B cell (primary cell): ENCODE measurements at places on chromosomes 1 and 21. TPM values are rescaled to one million over a fixed set of nuclear protein-coding genes. Genes with fewer than 3 reads are reported as not detected.

DNA sequence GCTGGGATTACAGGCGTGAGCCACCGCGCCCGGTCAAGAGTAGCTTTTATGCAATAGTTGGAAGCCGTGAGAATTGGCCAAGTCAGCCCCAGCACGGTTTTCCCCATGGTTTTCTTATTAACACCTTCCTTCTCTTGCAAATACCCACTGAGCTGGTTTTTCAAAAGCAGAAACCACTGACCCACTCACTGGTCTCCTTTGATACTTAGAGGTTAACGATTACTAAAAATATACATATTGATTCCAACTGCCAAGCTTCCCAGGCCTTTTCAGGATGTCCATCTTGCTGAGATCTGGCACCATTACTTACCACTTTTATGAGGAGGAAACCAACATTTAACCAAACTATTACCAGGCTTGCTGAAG is 25.9 kb upstream of the TARDBP start:
- H3K36me3 ChIP-seq, result no peaks in the 10 kb centered on the region
- H3K27ac ChIP-seq, result no peak overlapping the region
- H3K27me3 ChIP-seq, result no peaks in the 10 kb centered on the region
- peaks cover 3% of the 10 kb centered on the region for H3K4me1 ChIP-seq

GRCh38 chr1:169696273-169697100 is 14.9 kb downstream of the SELL start:
- peaks cover 71% of the 10 kb centered on the region for H3K36me3 ChIP-seq
- peaks cover 99% of the 10 kb centered on the region for H3K4me1 ChIP-seq

- H3K4me3 ChIP-seq, result no peak overlapping the region
- peaks cover 40% of the 10 kb centered on the region for H3K36me3 ChIP-seq
- DNase-seq, result no peak
- H3K27me3 ChIP-seq, result no peaks in the 10 kb centered on the region
Measured at GRCh38 chr1:27789540-27790041, 16.6 kb downstream of the STX12 start.

Gene SPRR3
- not detected in 2 replicates for total RNA-seq

DNA sequence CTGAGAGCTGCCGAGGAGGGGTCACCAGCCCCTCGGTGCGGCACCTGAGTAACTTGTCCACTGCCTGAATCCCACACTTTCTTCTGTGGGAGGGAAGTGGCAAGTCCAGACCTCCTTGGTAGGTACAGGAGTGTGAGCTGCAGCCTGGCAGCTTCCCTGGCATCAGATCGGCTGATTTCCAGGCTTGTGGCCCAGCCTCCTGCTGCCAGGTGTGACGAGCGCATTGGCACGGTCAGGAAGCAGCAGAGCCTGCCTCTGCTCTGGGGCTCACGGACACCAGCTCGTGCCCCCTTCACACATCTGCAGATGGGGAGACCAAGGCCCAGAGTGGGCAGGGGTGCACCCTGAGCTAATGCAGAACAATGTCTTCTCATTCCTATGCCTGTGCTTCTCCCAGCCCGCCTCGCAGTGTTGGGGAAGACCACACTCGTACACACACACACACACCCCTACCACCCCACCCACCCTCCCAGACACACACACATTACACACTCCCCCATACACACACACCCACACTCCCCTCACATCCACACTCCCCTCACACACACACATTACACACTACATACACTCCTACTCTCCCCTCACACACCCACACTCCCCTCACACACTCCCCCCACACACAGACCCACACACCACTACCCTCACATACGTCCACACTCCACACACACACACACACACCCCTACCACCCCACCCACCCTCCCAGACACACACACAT is 33.1 kb upstream of the SELENON start:
- peaks cover 18% of the 10 kb centered on the region for H3K4me1 ChIP-seq
- no peak overlapping the region for H3K27ac ChIP-seq
- H3K4me3 ChIP-seq, result no peak overlapping the region
- no peak for DNase-seq

DNA sequence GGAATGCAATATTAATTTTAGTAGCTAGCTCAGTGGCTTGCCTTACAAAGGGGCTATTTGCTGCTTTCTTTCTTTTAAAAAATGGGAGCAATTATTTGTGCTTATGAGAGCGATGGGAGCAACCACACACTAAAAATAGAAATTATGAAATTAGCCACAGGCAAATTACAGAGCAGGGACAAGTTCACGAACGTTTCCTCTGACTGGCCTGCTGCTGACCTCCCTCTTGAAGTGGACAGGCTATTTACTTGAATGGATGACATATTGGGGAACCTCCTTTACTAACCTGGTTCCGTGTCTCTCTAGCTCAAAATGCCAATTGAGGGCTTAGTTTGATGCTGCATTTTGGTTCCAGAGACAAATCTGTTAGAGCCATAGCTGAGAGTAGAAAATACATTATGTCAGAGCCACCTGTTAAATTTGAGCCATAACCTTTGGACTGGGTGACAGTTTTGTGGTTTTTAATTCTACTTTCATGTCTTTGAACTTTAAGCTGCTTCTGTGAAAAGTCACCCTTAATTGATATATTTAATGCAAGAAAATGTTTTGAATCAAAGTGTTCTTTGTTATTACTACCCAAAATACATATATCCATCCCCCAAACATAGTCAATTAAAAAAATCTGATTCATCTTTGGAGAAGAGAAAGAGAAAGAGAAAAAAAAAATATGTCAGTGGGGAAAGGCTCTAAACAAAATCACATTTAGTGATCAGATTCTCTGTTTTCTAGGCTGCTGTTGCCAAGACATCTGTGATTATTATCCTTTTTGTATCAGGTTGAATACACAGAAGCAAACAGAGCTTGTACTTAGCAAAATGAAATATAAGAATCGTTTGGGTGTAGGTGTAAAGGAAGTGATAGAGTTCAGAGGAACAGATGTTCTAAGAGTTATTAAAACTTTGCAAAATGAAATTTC is 351.9 kb downstream of the ADGRL2 start:
- H3K27ac ChIP-seq, result no peak overlapping the region
- no peak overlapping the region for H3K4me3 ChIP-seq
- no peaks in the 10 kb centered on the region for H3K27me3 ChIP-seq
- no peaks in the 10 kb centered on the region for H3K36me3 ChIP-seq
- H3K4me1 ChIP-seq, result no peaks in the 10 kb centered on the region
- DNase-seq, result no peak

DNA sequence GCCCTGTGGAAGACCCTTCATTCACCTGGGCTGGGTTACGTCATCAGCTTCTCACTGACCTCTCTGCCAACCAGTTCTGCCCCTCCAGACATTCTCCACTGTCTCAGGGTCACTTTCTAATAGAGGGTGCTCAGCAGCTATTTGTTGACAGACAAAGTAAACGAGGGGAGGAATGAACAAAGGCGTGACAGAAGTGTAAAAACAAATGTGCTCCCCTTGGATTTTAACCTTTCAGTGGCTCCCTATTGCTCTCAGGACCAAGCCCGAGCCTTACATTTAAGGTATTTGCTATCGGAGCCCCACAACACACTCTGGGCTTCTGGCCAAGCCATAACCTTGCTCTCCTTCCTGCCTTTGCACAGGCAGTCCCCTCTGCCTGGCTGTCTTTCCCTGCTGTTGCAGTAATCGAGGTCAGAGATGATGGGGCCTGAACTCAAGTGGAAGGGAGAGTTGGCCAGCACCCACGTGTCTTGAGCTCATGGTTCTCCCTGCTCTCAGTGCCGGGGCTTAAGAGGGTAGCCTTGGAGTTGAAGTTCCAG is 9.3 kb upstream of the MARCKSL1 start:
- H3K4me3 ChIP-seq, result no peak overlapping the region
- H3K36me3 ChIP-seq, result no peaks in the 10 kb centered on the region
- H3K27ac ChIP-seq, result no peak overlapping the region
- no peak for DNase-seq
- no peaks in the 10 kb centered on the region for H3K27me3 ChIP-seq
- peaks cover 5% of the 10 kb centered on the region for H3K4me1 ChIP-seq

Gene BNIPL
- total RNA-seq, result 1.8 and 2.5 TPM in 2 replicates

- peaks cover 63% of the 10 kb centered on the region for H3K4me1 ChIP-seq
- no peak overlapping the region for H3K4me3 ChIP-seq
- no peak for DNase-seq
- H3K36me3 ChIP-seq, result peaks cover 8% of the 10 kb centered on the region
- no peak overlapping the region for H3K27ac ChIP-seq
- no peaks in the 10 kb centered on the region for H3K27me3 ChIP-seq
Measured at GRCh38 chr21:37415939-37416338, 49.4 kb downstream of the DYRK1A start.

Gene FAM78B
- total RNA-seq, result 0.46 and 0.81 TPM in 2 replicates

GRCh38 chr1:149934356-149934755 is 2.3 kb downstream of the MTMR11 start:
- no peaks in the 10 kb centered on the region for H3K27me3 ChIP-seq
- no peaks in the 10 kb centered on the region for H3K36me3 ChIP-seq
- H3K4me1 ChIP-seq, result no peaks in the 10 kb centered on the region
- DNase-seq, result no peak
- H3K27ac ChIP-seq, result no peak overlapping the region

GRCh38 chr1:219365451-219365850 is 191.8 kb downstream of the LYPLAL1 start:
- no peak overlapping the region for H3K4me3 ChIP-seq
- no peaks in the 10 kb centered on the region for H3K4me1 ChIP-seq
- no peak for DNase-seq

GRCh38 chr1:34131396-34132160 is 33.5 kb downstream of the CSMD2 start:
- no peaks in the 10 kb centered on the region for H3K36me3 ChIP-seq
- no peaks in the 10 kb centered on the region for H3K27me3 ChIP-seq
- no peak for DNase-seq
- H3K4me3 ChIP-seq, result no peak overlapping the region
- no peaks in the 10 kb centered on the region for H3K4me1 ChIP-seq

- H3K4me3 ChIP-seq, result peak overlapping the region; percentile 47
- DNase-seq, result peak; percentile 66
- peaks cover 61% of the 10 kb centered on the region for H3K27me3 ChIP-seq
- H3K36me3 ChIP-seq, result no peaks in the 10 kb centered on the region
Measured at GRCh38 chr1:110067893-110068645, 2.4 kb downstream of the ALX3 start.

DNA sequence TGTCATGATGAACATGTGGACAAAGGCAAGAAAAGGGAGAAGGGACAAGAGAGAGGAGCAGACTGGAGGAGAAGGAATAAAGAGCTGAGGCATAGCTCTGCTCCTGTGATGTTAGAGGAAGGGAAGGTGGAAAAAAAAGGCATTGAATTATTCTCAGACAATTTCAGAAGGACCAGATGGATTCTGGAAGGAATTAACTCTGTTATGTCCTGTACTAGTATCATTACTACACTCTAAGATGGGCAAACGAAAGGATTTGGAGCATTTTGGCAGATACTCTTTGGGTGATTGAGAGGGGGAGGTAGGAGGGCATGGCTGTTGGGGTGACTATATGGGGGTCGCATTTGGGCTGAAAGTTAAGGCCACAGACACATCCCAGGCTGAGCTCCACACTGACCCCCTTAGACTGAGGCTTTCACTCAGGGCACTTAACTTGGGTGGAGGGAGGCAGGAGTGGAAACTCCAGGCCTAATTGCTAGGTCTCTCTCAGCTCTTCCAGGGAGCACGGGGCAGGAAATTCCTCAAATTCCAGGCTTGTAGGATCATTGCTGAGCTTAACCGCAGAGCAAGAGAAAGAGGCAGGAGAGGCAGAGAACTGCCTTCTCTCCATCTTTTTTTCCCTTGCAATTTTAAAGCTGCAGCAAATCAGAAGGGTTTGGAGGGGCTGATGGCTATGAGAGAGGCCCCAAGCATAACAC is 25.9 kb downstream of the KIRREL1 start:
- H3K4me1 ChIP-seq, result no peaks in the 10 kb centered on the region
- no peak overlapping the region for H3K4me3 ChIP-seq
- H3K36me3 ChIP-seq, result no peaks in the 10 kb centered on the region
- H3K27me3 ChIP-seq, result no peaks in the 10 kb centered on the region
- DNase-seq, result no peak

Gene FCGR3A
- 0.92 and 1.3 TPM in 2 replicates for total RNA-seq

DNA sequence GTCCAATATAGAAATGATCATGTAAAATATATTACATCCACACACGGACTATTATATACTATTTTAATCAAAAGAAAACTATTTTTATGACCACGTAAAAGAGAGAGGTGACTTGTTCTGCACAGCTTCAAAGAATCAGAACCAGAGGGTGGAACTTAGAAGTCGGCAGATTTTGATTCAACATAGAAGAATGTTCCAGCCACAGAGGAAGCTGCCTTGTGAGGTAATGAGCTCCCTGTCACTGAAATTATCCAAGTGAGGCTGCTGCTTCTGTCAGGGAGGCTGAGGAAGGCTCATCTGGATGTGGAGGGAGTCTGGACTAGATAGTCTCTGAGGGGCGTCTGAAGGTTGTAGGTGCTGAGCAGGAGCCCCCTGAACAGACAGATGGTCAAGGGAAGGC is 2.7 kb downstream of the PLEKHA6 start:
- H3K4me1 ChIP-seq, result peaks cover 13% of the 10 kb centered on the region
- H3K27ac ChIP-seq, result no peak overlapping the region
- H3K27me3 ChIP-seq, result peaks cover 37% of the 10 kb centered on the region
- no peaks in the 10 kb centered on the region for H3K36me3 ChIP-seq
- no peak overlapping the region for H3K4me3 ChIP-seq
- DNase-seq, result no peak

DNA sequence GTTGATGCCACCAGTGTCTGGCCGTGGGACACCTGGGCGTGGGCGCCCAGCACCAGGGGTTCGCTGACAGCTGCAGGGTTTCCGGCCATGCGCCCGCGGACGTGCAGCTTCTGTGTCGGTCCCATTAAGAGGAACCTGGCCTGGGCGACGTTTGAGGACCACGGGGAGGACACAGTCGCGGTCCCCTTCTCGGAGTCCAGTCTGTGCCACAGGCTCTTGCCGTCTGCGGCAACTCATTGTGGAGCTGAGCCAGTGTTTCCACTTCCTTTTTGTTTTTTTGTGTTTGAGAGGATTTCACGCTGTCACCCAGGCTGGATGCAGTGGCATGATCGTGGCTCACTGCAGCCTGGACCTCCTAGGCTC is 1.6 kb upstream of the C1orf159 start:
- H3K4me3 ChIP-seq, result no peak overlapping the region
- no peaks in the 10 kb centered on the region for H3K36me3 ChIP-seq
- peak; percentile 40 for DNase-seq

GRCh38 chr1:77421504-77422233 is 139.8 kb downstream of the AK5 start:
- H3K27me3 ChIP-seq, result peaks cover 6% of the 10 kb centered on the region
- no peak for DNase-seq
- H3K27ac ChIP-seq, result no peak overlapping the region
- H3K4me3 ChIP-seq, result no peak overlapping the region
- H3K4me1 ChIP-seq, result no peaks in the 10 kb centered on the region
- no peaks in the 10 kb centered on the region for H3K36me3 ChIP-seq
